NCI-H1417 treated with DMSO at 0.1 percent for 48 hours (cell line): ENCODE measurements at places on chromosomes 12 and 14.

DNA sequence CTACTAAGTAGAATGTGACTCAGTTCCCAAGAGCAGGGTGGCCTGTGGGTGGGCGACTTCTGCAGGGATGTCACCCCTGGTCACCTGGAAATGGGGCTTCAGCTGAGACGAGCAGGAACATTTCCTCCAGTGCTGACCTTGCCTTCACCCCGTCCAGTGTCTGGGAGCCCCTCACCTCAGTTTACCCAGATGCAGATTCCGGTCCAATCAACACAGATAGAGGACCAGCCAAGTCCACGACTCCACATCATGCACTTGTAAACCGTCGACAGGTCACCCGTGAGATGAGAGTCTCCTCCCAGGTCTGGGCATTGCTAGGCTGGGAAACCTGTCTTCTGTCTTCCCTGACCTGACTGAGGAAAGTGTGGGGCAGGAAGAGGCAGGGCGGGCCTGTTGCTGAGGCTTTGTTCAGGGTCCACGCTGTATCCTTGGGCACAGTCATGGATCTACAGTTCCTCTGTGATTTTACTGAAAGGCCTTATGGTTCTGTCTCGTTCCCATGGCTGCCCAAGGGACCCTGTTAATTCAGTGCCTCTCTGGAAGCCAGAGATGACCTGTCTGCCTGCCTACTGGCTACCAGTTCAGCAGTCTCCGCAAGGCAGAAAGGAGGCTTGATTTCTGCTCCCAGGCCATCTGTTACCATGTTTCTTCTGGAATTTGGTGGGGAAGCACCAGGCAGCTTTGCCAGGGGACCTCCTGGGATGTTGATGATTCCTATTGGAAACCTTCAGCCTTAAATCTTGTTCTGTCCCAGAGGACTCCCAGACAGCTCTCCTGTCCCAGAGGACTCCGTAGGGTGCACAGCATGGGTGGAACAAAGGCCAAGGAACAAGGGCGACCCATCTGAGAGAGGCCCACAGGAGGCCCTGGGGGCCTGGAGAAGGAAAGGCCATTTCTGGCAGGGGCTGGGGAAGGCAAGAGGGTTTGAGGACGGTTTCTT lies 288.5 kb upstream of the RTL1 start:
- DNase-seq, result no peak

- no peak for DNase-seq
Measured at GRCh38 chr12:132806857-132807256, 21.8 kb downstream of the GOLGA3 start.

- DNase-seq, result no peak
Measured at GRCh38 chr12:92118826-92119536, 26.7 kb downstream of the BTG1 start.

DNA sequence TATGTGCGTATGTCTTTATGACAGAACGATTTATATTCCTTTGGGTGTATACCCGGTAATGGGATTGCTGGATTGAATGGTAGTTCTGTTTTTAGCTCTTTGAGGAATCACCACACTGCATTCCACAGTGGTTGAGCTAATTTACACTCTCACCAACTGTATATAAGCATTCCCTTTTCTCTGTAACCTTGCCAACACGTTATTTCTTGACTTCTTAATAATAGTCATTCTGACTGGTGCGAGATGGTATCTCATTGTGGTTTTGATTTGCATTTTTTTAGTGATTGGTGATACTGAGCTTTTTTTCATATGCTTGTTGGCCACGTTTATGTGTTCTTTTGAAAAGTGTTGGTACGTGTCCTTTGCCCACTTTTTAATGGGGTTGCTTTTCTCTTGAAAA lies 49.7 kb downstream of the FRS2 start:
- DNase-seq, result no peak

DNA sequence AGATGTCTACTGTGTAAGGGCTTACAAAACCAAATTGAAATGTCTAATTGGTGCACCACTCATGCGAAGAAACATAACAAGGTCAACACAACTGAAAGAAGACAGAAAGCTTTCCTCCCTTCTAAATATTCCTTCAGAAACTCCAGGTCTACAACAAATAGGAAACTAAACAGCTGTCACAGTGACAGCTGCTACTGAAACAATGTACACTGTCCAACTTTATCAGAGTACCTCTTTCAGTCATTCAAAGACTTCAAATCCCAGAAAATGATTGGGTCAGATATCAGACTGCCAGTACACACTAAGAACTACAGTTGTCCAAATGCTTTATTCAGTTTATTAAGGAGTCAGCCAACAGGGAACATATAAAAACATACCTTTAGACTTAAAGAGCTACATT lies 35.2 kb downstream of the CEP128 start:
- DNase-seq, result no peak

- DNase-seq, result no peak
Measured at GRCh38 chr12:111494676-111495075, 89.0 kb downstream of the SH2B3 start.

DNA sequence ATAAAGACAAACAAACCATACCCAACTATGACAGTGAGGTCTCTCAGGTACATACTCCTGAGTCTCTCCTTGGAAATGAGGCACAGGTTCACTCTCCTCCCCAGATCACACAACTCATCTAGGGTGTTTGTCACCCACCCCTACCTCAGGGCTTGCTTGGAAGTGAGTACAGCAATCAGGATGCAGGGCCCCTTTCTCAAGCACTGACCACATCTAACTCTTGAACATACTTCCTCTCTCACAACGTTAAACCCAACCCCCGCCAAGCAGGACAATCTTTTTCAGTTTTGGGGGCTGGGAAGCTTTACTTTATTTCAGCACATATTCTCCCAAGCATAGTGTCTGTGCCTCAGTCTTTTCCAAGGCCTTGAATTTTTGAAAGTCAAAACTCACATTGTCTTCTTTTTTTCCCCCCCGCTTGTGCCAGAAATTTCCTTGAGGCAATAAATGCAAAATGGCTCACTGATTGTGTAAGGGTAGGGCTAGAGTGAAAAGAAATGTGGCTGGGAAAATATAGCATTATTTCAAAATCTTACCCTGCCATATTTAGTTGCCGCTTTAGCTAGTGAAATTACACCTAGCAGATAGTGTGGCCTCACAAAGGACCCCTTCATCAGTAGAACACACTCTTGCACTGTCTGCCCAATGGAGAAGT lies 2.4 kb upstream of the GPR65 start:
- no peak for DNase-seq

DNA sequence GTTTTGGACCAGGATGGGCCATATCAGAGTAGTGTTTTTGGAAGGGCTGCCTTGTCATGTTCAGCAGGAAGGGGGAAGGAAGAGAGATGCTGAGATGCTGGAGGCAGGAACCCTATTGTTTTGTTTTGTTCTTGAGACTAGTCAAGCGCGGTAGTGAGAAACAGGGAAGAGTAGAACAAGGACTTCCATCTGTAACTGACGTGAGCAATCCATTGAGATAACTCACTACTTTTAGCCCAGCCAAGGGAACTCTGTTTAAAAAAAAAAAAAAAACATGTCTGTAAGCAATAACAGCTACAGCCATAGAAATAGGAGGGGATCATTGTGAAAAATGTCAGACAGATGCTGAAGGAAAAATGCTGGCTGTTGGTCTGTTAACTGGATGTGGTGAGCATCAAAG lies 34.0 kb downstream of the CD9 start:
- DNase-seq, result no peak

DNA sequence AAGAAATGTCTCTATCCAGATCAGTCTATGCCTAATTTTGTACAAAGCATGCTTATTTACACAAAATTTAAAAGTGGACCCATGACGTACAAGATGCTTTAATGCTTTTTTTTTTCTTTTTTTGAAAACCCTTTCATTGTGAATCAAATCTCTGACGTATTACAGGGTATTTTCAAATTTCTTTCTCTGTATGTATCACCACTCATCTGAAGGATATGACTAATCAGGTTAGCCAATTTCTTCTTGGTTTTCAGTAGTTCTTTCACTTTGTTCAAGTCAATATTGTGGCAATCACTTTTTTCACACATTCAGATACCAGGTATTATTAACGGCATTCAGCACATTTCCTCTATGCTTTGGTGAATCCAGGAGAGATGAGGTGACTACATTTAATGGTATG lies 685.3 kb downstream of the TRHDE start:
- no peak for DNase-seq

DNA sequence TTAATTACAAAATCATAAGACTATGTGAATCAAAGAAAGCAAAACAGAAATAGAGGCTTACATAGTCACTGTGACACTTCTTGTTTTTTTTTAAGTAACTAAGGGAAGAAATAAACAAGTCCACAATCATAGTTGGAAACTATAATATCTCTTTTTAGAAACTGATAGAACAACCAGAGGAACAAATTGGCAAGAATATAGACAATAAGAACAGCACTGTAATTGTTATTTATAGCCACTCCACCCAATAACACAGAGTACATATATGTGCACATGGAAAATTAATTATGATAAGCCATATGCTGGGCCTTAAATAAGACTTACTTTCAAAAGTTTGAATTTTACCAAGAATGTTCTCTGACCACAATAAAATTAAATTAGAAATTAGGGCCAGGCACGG lies 101.1 kb downstream of the PLEKHG7 start:
- DNase-seq, result no peak

DNA sequence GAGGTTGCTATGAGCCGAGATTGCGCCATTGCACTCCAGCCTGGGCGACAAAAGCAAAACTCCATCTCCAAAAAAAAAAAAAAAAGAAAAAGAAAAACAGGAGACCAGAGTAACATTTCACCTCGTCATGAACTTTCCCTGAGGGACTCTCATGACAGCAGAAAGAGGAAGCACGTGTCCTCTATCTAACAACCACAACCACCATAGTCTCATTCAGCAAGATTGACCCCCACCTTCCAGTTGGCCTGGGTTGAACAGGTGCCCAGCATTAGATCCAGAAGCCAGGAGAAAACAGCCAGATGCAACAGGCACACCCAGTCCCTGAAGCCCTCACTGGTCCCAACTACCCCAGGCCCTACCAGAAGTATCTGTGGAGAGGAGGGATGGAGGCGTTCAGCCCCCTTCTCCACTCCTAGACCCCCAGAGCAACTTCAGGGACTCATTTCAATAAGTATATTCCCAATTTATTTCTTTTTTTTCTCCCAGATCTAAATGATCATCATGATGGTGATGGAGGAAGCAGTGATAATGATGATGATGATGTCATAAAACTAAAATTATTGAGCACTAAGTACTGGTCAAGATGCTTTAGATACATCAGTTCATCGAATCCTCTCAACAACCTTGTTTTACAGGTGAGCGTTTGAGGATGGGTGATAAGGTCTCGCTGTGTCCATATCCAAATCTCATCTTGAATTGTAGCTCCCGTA lies 235.0 kb downstream of the EFCAB11 start:
- DNase-seq, result no peak

DNA sequence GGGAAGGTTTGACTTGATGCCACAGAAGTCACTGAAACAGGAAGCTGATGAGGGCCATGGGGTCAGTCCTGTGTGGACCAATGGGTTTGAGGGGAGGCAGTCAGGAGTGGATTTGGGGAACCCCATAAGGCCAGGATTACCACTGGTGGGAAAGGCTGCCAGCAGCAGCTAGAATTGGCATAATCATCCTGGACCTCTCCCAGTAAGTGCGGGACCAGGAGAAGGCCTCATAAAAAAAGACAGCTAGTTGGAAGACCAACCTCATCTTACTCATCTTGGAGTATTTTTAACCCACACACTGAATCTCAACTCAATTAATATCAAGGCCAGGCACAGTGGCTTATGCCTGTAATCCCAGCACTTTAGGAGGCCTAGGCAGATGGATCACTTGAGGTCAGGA lies 22.7 kb downstream of the TBX3 start:
- no peak for DNase-seq

GRCh38 chr14:54589843-54590242 lies 22.9 kb downstream of the SAMD4A start:
- DNase-seq, result no peak

GRCh38 chr14:96407935-96408570 lies 16.1 kb downstream of the AK7 start:
- no peak for DNase-seq

GRCh38 chr12:120725659-120726509 lies at the start of gene ACADS:
TSS of gene ACADS (plus strand) at chr12:120725826. CDS start at chr12:120725886, 60 bp downstream.
- peak; percentile 64 for DNase-seq

- DNase-seq, result peak; percentile 57
Measured at GRCh38 chr12:9039397-9039977, 50.1 kb downstream of the KLRG1 start.

DNA sequence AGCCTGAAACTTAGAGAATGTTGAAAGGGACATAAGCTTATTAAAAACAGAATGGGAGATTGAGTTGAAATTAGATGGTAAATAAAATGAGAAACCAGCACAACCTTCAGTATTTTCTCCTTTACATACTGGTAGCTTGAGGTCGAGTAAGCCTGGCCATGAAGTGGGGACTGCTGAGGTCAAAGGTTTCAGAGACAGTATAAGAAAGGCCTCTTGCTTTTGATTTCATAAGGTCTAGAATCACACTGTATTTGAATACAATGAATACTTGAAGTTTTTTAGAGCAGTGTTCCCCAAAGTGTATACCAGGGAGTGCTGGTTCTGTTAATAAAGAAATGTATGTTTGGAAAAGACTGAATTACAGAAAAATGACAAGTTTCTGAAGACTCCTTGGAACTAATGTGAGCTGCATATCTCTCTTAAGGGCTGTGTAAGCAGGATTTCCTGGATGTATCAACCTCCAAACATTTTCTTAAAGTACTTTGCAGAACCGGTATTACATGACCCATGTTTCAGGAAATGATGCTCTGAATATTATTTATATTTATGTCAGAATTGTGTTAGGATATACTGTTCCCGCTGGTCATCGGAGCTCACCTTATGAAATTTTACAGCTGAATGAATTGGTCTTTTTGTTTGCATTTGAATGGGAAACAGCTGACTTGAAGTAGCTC lies 85.0 kb downstream of the AKAP6 start:
- DNase-seq, result no peak

DNA sequence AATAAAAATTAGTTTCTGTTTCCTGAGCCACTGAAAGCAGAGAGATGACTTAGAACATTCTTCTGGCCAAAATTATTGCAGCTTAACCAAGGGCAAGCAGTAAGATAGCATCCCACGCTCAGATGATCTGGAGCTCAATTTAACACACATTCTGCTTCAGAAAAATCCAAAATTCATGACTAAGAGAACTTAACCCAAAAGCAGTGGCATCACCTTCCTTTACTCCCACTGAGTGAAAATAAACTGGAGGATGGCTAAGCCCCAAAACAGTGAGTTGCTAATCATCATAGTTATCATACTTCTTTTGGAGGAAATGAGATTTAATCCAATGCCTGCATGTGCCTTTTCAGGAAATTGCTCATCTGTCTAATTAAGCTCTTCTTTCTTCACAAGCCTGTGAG lies 195.4 kb downstream of the DUSP6 start:
- DNase-seq, result no peak
